ENCODE measurements at places on chromosomes 2 and 18.

GRCh38 chr18:9413576-9413975 is 61.7 kb upstream of the RALBP1 start:
- no peak for DNase-seq

- no peak for DNase-seq
Observed at GRCh38 chr2:172430678-172431077, 3.3 kb downstream of the ITGA6 start.

GRCh38 chr2:96494188-96494587 is 11.0 kb downstream of the NEURL3 start:
- no peak for DNase-seq

DNA sequence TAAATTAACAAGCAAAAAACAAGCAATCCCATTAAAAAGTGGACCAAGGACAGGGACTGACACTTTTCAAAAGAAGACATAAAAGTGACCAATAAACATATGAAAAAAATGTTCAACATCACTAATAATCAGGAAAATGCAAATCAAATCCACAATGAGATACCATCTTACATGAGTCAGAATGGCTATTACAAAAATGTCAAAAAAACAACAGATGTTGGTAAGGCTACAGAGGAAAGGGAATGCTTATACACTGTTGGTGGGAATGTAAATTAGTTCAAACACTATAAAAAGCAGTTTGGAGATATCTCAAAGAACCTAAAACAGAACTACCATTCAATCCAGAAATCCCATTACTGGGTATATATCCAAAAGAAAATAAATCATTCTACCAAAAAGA is 78.2 kb downstream of the SUCLG1 start:
- DNase-seq: no peak

DNA sequence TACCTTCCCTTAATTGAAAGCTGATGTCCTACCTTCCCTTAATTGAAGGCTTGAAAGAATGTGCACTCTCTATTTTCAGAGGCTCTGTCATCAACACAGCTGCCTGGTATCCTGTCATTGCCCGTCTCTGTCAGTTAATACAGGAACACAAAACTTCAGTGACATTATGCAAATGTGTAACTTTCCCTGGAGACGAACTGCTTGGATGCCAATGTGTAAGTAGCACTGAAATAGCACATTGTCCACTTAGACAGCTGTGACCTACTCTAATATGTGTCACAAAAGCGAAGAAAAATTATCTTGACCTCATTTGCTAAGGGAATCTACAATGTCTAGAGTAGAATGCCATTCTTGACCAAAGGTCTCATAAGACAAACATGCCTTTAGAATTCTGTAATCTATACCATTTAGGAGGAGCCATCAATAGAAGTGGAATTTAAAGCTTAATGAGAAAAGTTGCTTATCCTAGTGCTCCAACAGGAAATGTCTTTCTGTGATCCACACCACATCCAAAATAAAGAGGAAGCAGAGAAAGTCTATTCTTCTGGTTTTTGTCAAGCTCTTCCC is 138.1 kb downstream of the BARD1 start:
- no peak for DNase-seq

- no peak for DNase-seq
Observed at GRCh38 chr2:181105562-181105961, 125.2 kb downstream of the UBE2E3 start.

- no peak for DNase-seq
Observed at GRCh38 chr2:121825003-121825950, 69.8 kb downstream of the TSN start.

GRCh38 chr2:217186152-217186551 is 326.3 kb upstream of the TNP1 start:
- no peak for DNase-seq

GRCh38 chr18:32446780-32447179 is 23.9 kb downstream of the GAREM1 start:
- DNase-seq: no peak

DNA sequence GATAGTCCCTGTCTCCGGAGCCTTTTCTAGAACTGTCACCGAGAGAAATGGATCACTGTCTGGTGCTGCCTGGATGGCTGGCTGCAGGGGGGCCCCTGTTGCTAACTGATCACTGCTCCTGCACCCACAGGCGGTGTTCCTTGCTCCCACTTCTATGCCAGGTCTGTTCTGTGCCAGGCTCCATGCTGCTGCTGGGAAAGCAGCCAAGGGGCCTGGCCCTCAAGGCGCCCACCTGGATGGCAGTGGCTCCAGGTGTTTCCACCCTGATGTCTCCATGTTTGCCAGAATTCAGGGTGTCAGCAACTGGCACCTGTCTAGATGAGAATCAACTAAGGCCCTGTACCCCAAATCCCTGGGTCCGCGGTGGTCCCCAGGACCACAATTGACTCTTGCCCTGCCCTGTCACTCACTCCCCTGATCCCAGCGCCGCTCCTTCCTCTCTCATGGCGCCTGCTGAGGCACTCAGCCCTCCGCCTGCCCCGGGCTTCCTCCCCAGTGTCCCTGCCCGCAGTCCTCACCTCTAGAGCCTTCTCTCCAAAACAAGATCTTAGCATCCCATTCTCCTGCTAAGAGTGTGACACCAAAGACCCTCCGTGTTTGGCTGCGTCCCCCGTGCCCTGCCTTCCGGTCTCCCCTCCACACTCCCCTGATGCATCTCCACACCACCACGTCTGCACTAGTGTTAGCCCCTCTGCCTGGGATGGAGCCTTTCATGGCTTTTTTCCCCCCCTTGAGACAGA is 72.5 kb upstream of the OTOF start:
- DNase-seq: no peak

DNA sequence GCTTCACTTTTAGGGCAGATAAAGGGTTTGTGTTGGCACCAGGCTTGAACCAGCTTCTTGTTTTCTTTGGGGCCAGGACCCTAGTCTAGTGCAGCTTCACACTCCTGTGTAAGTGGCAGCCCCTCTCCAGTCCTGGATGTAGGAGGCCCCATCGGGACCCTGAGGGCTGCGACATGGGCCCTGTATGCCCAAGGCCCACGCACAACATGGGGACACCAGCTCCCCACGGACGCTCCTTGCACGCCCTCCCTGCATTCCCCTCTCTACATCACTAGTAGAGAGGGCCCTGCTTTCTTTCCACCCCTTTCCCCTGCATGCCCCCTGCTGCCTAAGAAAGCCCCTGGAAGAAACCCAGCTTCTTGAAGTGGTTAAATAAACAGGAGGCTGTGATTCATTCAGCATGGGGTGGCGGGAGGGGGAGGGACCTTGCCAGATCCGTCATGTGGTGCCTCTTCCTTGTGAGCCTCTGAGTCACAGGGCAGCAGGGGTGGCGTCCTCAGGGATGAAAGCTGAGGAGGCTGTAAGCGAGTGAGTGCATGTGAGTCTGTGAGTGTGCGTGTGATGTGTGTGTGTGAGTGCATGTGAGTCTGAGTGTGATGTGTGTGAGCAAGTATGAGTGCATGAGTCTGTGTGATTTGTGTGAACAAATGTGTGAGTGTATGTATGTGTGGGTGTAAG is 42.5 kb downstream of the COPS8 start:
- no peak for DNase-seq

DNA sequence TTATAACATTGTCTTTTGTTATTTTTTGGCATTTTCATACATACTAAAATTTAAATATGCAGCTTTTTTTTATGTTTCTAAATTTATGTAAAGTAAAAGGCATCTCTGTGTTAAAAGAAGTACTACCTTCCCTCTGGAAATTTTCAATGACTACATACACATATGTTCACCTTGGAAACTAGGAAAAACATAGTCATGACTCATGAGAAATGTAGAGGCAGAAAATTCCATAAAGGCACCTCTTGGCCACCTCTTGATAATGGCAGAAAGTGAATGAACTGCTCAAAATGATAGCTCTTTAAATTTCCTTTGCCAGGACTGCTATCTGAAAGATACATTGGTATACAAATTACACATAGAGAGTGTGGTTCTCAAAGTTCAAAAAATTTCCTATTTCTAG is 889.1 kb upstream of the ZEB2 start:
- no peak for DNase-seq

DNA sequence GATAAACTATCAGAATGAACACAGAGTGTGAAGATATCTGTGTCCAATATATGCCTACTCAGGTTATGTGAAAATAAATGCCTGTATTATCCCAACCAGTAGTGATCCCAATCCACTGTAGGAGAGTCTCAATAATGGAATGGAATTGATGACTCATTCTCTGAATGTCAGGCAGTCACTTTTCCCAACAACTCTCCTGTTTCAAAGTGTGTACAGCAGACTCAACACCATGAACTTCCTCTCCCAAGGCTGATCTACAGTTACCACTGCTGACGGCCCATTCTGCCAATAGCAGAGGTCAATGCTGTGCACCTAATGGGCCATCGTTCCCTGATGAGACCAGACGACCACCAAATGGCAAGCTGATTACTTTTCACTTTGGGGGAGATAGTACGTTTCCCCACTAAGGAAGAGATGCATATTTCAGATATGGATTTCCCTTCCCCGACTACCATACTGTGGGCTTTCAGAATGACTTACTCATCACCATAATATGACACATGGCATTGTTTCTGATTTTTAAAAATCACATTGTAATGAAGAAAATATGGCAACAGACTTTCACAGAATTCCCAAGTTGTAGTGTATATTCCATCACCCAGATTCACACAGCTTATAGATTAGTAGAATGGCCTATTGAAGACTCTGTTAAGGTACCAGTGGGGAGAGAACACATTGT is 601.7 kb upstream of the VRK2 start:
- no peak for DNase-seq

DNA sequence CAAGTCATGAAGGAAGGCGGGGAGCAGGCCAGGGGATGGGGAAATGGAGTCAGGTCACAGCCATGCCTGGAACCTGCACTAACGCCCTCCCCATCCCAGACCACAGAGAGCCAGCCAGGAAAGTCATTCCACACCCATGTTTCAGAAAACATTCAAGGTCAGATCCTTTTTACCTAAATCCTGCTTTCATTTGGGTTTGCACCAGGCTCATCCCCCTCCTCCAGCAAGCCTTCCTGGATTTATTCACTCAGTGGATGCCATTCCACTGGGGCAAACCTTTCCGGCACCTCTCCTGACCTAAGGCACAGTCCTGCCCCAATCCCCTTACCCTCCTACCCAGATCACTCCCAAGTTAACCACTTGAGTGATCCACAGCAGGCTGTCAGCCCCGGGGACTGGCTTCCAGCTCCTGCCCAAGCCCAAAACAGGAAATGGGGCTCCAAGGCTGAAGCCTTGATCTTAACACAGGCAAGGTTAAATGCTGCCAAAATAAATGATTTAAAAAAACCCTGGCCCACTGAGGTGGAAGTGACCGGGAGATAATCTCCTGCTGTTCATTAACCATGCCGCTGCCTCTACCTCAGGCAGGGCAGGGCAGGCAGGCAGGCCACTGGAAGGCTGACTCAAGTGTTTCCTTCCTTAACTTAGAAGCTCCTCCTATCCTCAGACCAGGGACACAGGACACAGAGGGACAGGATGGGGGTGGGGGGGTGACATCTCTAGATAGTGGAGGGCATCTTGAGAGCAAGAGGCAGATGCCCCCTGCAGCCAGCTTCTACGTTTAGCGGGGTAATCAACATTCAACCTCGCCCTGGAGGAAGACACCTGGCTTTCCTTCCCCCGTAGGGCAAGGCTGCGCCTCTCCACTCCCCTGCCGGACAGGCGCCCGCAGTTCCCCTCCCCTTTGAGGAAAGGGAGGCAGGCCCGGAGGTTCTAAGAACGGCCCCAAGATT is 1.4 kb downstream of the RAB11FIP5 start:
- no peak for DNase-seq

- DNase-seq: no peak
Observed at GRCh38 chr18:26089293-26090129, 902 bp downstream of the SS18 start.

- DNase-seq: no peak
Observed at GRCh38 chr2:108604196-108604595, 69.9 kb downstream of the LIMS1 start.

- DNase-seq: no peak
Observed at GRCh38 chr2:208006337-208006736, 19.0 kb downstream of the PLEKHM3 start.

DNA sequence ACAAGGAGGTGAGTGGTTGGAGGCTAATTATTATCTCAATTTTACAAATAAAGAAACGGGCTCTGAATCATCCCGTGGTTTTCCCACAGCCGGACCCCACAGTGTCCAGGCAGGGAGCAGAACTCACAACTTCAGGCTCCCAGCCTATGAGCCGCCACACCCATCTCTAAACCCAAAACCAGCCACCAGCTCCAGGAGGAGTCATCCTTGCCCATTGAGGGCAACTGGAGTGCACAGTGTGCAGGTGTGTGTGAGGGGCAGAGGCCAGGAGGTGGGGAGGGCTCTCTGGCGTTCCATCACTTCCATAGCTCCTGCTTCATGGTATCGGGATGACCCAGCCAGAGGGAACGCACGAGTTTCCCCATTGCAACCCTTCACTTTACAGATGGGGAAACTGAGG is 144.5 kb downstream of the CYP26B1 start:
- no peak for DNase-seq

- no peak for DNase-seq
Observed at GRCh38 chr2:233692648-233693047, at the start of gene UGT1A6. UGT1A6 (plus strand) TSS chr2:233692890; CDS start chr2:233693005, 115 bp downstream.

DNA sequence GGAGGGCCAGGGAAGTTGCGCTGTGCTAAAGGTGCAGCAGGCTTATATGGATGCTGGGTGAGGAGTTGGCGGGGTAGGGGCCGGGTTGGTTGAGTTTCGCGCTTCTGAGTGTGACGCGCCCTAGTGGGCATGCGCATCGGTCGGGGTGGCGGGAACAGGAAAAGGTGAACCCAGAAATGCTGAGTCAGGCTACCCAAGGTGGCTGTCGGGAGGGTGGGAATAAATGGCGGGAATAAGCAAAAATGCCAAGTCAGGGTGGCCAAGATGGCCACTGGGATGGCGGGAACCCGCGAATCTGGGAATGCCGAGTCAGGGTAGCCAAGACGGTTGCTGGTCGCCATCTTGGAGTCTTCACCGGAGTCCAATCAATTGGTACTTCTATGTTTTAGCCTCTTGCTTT is 580.0 kb downstream of the SUCLG1 start:
- DNase-seq: no peak

GRCh38 chr2:25409468-25409867 is 67.7 kb upstream of the DNMT3A start:
- DNase-seq: no peak

- DNase-seq: no peak
Observed at GRCh38 chr2:236558036-236558435, 11.6 kb upstream of the ACKR3 start.

Measured in T-helper 9 cell (primary cell).